ENCODE measurements at places on chromosomes 16 and 17. TPM values are rescaled to one million over a fixed set of nuclear protein-coding genes. Genes with fewer than 3 reads are reported as not detected.

TBX6 gene
- polyA plus RNA-seq = 1.5 TPM

RAMP2 gene
- 88.8 TPM for polyA plus RNA-seq

GP1BA gene
- polyA plus RNA-seq = 1.4 TPM

CACNG1 gene
- polyA plus RNA-seq = not detected

NOD2 gene
- 0.42 TPM for polyA plus RNA-seq

DNAH9 gene
- polyA plus RNA-seq = 10.4 TPM

KRTAP9-8 gene
- polyA plus RNA-seq = not detected

TMEM100 gene
- 73.6 TPM for polyA plus RNA-seq

G6PC1 gene
- polyA plus RNA-seq = 6.2 TPM

CTF1 gene
- 9.8 TPM for polyA plus RNA-seq

SEBOX gene
- polyA plus RNA-seq = not detected

HS3ST6 gene
- polyA plus RNA-seq = 0.43 TPM

PLA2G10 gene
- 0.45 TPM for polyA plus RNA-seq

CTRB1 gene
- polyA plus RNA-seq = 0.20 TPM

TNFSF13 gene
- 13.6 TPM for polyA plus RNA-seq

TMEM106A gene
- 14.5 TPM for polyA plus RNA-seq

SYNGR3 gene
- polyA plus RNA-seq = 2.4 TPM

ADAD2 gene
- polyA plus RNA-seq = 0.31 TPM

EMC8 gene
- 34.0 TPM for polyA plus RNA-seq

MYH2 gene
- not detected for polyA plus RNA-seq

CD79B gene
- polyA plus RNA-seq = 3.0 TPM

KRT36 gene
- not detected for polyA plus RNA-seq

MSLN gene
- 26.2 TPM for polyA plus RNA-seq

HSD17B1 gene
- 5.7 TPM for polyA plus RNA-seq

TLCD2 gene
- 6.4 TPM for polyA plus RNA-seq

SLC43A2 gene
- polyA plus RNA-seq = 35.8 TPM

ZPBP2 gene
- not detected for polyA plus RNA-seq

KCNH6 gene
- 1.4 TPM for polyA plus RNA-seq

APOBR gene
- 0.45 TPM for polyA plus RNA-seq

MYL4 gene
- polyA plus RNA-seq = 3.8 TPM

TMED6 gene
- polyA plus RNA-seq = 2.0 TPM

SALL1 gene
- polyA plus RNA-seq = 140 TPM

HP gene
- 0.52 TPM for polyA plus RNA-seq

PLEKHH3 gene
- polyA plus RNA-seq = 19.9 TPM

ZNF750 gene
- polyA plus RNA-seq = 1.1 TPM

SRCIN1 gene
- 5.4 TPM for polyA plus RNA-seq

TVP23A gene
- 2.4 TPM for polyA plus RNA-seq

MEIOC gene
- polyA plus RNA-seq = 1.4 TPM

TP53TG3D gene
- 0.08 TPM for polyA plus RNA-seq

ARL2BP gene
- 81.5 TPM for polyA plus RNA-seq

KIF19 gene
- polyA plus RNA-seq = 0.37 TPM

All from left renal cortex interstitium (tissue), 4 donors.